Nucleus accumbens (tissue), 56 donors: ENCODE measurements at places on chromosomes 3 and 15.

- no peak for DNase-seq
Measured at GRCh38 chr3:106431721-106432120, 562.9 kb upstream of the CBLB start.

- no peak for DNase-seq
Measured at GRCh38 chr3:86914670-86915069, 76.3 kb downstream of the VGLL3 start.

GRCh38 chr3:175526191-175526590, 667.1 kb downstream of the NAALADL2 start:
- DNase-seq: no peak

- no peak for DNase-seq
Measured at GRCh38 chr3:49807431-49808114, 4.5 kb downstream of the INKA1 start.

DNA sequence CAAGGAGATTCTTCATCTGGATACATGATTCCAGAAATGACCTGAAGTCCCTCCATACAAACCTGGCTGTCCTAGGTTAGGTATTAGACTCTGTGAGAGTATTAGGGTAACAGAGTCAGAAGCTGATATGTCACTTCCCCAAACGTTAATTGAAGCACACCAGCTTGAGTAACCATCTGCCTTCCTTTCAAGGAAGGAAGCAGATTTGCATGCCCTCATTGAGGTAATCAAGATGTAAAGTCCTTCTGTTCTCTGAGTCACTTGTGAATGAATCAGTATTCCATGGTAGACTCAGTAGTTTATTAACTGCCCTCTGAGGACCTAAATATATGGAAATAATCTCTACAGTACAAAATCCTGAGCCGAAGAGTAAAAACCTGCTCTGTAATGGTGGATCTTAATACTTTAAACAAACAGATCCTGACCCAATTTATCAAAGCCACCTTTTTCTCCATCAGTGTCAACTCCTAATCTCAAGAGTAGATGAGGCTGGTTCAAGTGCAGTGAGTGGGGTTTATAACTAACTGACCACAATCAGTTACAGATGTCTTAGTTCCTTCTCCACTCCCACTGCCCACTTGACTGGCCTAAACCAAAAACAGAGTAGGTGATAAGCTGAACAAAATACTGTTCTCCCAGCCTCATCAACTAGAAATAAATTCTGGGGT, 246.2 kb upstream of the CHRM5 start:
- no peak for DNase-seq

DNA sequence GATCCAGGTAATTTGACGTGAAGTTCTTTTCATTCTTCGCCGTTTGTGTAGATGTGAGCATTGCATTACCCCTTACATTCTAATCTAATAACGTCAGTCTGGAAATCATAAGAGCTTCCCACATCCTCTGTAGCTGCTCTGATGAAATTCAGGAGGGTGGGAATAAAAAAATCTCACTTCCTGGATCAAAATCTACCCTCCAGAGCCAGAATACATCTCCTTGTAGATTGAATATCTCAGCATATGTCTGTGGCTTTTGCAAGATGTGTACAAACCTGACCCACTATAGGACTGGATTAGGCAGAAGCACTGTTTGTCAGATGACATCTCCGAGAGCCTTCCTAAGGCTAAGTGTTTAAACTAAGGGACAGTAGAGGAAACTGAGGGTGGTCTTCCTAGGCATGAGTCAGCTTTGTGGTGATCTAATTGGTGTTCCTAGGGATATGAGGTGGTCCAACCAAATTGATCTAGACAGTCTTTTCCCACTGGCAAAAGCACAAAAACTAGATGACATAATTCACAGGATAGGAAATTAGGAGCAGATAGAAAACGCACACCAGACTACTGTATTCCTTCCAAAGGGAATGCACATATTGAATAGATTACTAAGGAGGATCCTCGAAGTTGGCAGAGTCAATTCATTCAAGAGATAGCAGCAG, 216.3 kb upstream of the LRTM1 start:
- no peak for DNase-seq

GRCh38 chr15:74394090-74394846, 26.8 kb upstream of the CYP11A1 start:
- DNase-seq: no peak

GRCh38 chr3:122886946-122887345, 92.1 kb downstream of the SLC49A4 start:
- no peak for DNase-seq

GRCh38 chr3:17942856-17943255, 200.4 kb upstream of the TBC1D5 start:
- DNase-seq: no peak

DNA sequence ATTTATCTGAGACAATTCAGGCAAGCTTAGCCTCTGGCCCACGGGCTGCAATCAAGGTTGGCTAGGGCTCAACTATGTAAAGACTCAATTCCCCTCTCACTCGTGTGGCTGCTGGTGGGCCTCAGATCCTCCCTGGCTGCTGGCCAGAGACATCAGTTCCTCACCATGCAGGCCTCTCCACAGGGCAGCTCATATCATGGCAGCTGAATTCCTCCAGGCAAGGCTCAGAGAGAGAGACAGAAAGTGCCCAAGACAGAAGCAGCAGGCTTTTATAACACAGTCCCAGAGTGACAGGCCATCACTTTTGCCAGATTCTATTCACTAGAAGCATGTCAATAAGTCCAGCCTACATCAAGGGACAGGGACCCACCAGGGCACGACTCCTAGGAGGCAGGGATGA, 63.2 kb downstream of the XXYLT1 start:
- no peak for DNase-seq

- DNase-seq: peak; percentile 69
Measured at GRCh38 chr3:52238761-52239701, at the start of gene TWF2. TSS of gene TWF2 (minus strand) at chr3:52239158. CDS start at chr3:52239016, 142 bp downstream.

- DNase-seq: no peak
Measured at GRCh38 chr15:29736744-29737020, 85.6 kb downstream of the TJP1 start.

GRCh38 chr3:70561796-70562195, 249.4 kb upstream of the MDFIC2 start:
- no peak for DNase-seq

GRCh38 chr3:33921608-33922007, 123.2 kb downstream of the PDCD6IP start:
- no peak for DNase-seq

DNA sequence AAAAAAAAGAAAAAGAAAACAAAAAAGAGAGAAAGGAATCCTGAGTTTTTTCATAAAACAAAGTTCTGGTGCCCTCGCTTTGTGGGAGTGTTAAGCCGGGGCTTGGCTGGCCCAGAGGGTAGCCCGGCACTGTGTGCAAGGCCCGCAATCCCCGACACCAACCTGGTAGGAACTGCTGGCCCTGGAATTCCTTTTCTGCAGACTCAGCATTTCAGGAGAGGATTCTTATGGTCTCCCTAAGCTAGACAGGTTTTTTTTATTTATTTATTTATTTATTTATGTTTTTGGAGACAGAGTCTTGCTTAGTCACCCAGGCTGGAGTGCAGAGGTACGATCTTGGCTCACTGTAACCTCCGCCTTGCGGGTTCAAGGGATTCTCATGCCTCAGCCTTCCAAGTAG, 238.8 kb downstream of the PDCD6IP start:
- DNase-seq: no peak

DNA sequence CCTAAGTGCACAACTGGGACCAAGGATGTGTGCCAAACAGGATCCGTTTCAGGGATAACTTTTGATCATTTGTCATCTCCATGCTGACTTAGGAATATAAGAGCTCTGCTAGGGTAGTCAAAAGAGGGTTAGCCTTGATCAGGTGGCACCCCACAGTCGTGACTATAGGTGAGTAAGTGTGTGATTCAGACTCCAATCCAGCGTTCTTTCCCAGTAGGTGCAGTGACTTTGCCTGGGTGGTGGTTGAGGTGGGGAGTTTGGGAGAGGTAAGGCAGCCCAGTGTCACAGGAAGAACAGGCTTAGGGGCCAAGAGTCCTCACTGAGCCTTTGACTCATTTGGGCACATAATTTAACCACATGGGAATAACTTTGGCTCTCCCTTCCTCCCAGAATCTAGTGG, 51.0 kb downstream of the CHDH start:
- peak; percentile 23 for DNase-seq

- DNase-seq: no peak
Measured at GRCh38 chr15:95202569-95203349, 971.4 kb downstream of the MCTP2 start.

DNA sequence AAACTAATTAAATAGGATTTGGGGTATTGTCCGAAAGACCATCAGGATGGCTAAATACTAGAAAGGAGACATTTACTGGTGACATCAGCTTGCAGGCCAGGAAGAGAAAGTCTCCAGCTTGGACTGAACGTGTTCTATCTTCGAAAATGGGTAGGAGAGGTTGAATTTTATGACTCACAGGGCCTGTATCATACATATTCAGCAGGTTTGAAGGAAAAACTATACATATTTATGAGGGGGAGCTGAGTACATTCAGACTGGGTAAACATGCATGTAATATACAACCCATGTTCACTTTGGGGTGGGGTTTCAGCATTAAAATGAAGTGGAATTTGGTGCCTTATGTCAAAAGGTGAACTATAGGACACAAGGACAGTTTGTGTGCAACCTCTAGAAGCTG, 129.3 kb upstream of the CRBN start:
- no peak for DNase-seq

GRCh38 chr15:92848464-92848851, 51.7 kb upstream of the CHD2 start:
- DNase-seq: no peak

GRCh38 chr3:54888873-54889272, 39.0 kb downstream of the LRTM1 start:
- DNase-seq: no peak

- no peak for DNase-seq
Measured at GRCh38 chr15:31098953-31099740, 2.4 kb downstream of the TRPM1 start.

GRCh38 chr3:8962226-8962861, 928 bp downstream of the RAD18 start:
- DNase-seq: no peak

DNA sequence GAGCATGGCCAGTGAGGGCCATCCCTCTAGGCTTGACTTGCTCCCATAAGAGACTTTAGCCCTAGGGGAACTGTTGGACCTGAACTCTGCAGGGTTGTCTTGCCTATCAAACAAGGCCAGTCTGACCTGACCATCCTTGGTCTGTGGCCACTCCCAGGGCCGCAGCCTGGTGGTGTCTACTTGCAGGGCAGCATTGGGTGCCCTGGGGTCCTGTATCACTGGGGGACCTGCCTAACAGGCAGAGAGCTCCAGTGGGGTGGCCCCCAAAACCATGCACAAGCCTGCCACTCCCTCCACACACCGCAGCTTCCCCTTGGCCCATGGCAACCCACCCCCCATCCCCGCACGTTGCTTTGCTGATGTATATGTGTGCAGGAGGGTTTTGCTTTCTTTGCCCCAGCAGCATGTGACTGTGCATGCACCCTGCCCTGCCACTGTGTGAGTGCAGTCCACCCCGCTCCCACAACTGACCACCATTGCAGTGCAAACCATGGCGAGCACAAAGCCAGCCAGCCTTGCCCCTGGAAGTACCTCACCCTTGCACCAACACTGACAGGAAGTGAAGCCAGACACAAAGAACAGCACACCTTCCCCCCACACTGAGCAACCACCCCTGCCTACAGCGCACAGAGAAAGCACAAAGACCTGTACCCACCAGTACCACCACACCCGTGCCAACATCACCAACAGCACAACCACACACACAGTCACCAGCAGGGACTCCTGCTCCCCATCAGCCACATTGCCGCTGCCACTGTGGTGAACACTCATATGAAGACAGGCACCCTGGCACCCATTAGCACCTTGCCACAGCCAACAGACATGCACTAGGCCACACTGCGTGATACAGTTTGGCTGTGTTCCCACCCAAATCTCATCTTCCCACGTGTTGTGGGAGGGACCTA, 88.8 kb downstream of the SENP7 start:
- DNase-seq: no peak

DNA sequence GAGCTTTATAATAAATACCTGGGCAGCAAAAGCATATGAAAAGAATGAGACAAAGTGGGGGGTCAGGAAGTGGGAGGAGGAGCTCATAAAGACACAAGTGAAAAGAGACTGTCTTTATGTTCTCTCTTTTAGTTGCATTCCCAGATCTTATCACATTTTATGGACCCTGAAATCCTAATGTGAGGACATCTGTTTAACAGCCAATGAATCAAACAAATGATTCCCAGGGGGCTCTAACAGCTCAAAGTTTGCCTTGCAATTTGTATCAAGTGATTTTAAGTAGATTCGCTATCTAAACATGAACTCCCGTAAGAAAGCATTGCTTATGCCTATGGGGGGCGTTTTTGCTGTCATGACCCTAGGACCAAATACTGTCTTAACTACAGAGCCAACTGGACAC, 332.3 kb upstream of the CNTN4 start:
- DNase-seq: no peak

- DNase-seq: no peak
Measured at GRCh38 chr3:132042681-132043080, 7.9 kb upstream of the CPNE4 start.

GRCh38 chr15:59548501-59549226, 62.9 kb upstream of the GCNT3 start:
- DNase-seq: no peak

GRCh38 chr3:181683563-181683962, 28.2 kb upstream of the SOX2 start:
- DNase-seq: no peak

- DNase-seq: no peak
Measured at GRCh38 chr15:68363353-68363752, 68.6 kb downstream of the ITGA11 start.

DNA sequence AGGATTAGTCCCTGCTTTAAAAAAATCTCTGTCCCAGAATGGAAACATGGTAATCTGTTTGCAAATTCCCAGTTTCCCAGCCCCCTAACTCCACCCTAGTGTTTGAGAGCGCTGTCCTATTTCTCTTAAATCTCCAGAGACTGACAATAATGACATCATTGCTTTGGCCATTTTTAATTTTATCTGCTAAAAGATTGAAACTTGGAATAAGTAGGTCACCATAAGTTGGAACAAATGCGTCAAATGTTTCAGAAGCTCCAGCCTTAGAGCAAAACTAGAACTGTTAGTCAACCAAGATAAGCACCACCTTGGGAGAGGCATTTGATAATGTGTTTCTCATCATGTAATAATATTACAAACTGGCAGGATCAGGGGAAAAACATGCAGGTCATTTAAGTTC, 25.7 kb upstream of the MB21D2 start:
- DNase-seq: no peak

GRCh38 chr15:40925863-40926658, 3.1 kb upstream of the DLL4 start:
- DNase-seq: peak; percentile 30

DNA sequence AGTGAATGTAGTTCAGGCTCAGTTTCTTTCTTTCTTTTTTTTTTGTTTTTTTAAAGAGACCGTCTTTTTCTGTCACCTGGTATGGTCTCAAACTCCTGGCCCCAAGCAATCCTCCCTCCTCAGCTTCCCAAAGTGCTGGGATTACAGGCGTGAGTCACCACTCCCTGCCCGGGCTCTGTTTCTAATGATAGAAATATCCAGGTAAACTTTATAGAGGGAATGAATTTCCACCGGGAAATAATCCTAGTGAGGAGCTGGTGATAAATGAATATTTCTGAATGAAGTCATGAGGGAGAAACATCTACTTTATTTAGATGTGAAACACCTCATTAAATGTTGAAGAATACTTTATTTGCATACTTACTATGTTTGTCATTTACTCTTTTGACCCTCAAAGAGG, 7.2 kb downstream of the RNF13 start:
- no peak for DNase-seq

GRCh38 chr15:69510556-69510955, 57.9 kb downstream of the RPLP1 start:
- no peak for DNase-seq
